ENCODE measurements at places on chromosomes 7 and 10.

DNA sequence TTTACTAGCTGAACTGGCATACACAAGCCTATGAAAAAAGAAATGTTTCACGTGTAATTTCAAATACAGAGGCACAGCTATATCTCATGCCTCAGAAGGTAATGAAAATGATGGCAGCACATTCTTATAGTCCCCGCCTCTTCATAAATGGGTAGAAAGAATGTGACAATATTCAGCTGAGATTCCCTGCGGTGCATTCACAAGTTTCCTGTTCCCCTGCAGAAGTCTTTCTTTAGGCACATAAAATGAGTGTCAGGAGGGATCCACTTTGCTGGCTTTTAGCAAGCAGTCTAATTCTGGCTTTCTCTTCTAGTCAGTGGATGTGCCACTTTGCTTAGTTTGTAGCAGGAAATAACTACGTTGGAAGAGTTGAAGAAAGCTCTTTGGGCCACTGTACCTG lies 56.1 kb downstream of the DGKB start:
- DNase-seq = no peak

GRCh38 chr7:86768394-86768793 lies 124.7 kb downstream of the GRM3 start:
- DNase-seq = no peak

DNA sequence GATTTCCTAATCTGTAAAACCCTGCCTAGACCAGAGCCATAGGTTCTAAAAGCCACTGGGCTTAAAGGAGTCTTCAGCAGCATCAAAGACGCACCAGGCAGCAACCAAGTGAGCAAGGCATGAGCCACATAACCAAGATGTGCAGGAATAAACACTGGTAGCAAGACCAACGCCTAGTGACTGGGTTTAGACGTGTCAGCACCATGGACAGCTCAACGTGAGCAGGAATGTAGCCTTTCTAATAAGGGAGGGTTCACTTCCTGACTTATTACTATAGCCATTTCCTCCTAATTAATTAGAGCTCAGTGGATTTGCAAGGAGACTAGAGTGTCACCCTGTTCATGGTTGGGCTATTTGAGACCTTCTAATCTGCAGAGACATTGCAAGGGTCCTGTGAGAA lies 223.7 kb downstream of the LHFPL3 start:
- no peak for DNase-seq

GRCh38 chr7:124387056-124387455 lies 354.2 kb upstream of the TMEM229A start:
- DNase-seq = no peak

GRCh38 chr10:77281719-77282118 lies 355.9 kb downstream of the KCNMA1 start:
- no peak for DNase-seq

DNA sequence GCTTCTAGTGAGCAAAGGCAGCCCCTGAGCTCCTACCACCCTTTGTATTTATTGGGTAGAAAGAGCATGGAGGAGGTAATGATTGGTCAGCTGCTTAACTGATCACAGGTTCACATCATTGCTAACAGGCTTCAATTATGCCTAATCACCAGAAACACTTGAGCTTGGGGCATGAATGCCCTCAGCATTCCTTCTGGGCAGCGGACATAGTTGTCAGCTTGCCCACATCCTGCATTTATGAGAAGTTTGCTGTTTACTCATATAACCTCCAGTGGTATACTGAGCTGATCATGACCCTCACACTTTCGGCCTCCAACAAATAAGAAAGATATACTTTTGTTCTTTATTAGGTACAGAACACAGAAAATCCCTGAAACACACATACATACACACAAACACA lies 140.3 kb upstream of the ODAD2 start:
- DNase-seq = no peak

DNA sequence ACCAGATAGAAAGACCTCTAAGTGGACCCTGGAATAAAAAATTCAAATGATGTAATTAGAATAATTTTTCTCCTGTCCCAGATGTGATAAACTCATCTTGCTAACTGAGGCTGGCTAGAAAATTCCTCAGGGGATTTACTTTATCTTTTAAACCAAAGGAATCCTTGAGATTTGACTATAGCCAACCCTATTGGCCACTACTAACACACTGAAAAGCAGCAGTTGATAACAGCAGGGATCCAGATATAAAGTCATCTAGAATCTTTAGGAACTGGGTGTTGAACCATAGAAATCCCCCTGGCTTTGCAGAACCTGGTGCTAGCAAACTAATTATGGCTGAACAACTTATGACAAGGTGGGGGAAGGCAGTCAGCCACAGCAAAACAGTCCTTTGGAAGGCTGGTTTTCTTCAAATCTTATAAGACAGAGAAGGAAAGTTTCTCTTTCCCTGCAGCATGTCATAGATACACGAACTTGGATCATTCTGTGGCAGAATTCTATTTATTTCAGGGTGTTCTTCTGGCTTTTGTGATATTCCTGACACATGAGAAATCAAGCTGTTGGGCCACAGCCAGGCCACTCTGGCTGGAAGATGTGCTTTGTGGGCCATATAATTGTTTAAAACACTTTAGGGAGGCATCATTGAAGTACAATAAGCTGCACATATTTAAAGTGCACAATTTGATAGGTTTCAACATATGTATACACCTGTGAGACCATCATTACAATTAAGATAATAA lies 643.6 kb downstream of the SORCS3 start:
- DNase-seq = no peak
